ENCODE measurements at places on chromosomes 13 and 19.

- DNase-seq = no peak
These were observed 657.8 kb downstream of the SLITRK6 start for GRCh38 chr13:85141401-85141800.

- DNase-seq = no peak
These were observed 10.7 kb downstream of the SIGLEC6 start for GRCh38 chr19:51520728-51521127.

- DNase-seq = peak; percentile 78
These were observed 107.2 kb downstream of the NALCN start for GRCh38 chr13:101309014-101309619.

GRCh38 chr19:50721441-50722137 lies 1.6 kb upstream of the CLEC11A start:
- no peak for DNase-seq

DNA sequence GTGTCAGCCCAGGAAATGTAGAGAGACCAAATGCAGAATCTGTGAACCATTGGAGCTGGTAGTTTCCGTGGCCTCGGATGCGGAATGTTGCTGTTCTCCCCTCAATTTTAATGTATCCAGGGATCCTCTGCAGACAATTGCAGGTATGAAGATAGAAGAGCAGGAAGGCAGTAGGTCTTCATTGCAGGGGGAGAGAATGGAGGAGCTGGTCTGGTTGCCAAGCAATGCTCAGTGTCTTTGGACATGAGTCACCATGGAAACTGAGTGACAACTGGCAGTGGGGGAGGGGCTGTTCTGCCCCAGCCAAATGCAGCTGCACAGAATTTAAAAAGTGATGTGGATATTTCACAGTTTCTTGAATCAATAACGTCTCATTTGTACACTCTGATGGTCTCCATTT lies 56.1 kb upstream of the ZNF835 start:
- DNase-seq = no peak

GRCh38 chr13:62320129-62321108 lies 904.8 kb upstream of the PCDH20 start:
- peak; percentile 27 for DNase-seq

- DNase-seq = no peak
These were observed 53.3 kb downstream of the RNF6 start for GRCh38 chr13:26168835-26169234.

- no peak for DNase-seq
These were observed 2.9 kb upstream of the AMER2 start for GRCh38 chr13:25175026-25175425.

GRCh38 chr13:66842766-66843165 lies 387.4 kb downstream of the PCDH9 start:
- DNase-seq = no peak

DNA sequence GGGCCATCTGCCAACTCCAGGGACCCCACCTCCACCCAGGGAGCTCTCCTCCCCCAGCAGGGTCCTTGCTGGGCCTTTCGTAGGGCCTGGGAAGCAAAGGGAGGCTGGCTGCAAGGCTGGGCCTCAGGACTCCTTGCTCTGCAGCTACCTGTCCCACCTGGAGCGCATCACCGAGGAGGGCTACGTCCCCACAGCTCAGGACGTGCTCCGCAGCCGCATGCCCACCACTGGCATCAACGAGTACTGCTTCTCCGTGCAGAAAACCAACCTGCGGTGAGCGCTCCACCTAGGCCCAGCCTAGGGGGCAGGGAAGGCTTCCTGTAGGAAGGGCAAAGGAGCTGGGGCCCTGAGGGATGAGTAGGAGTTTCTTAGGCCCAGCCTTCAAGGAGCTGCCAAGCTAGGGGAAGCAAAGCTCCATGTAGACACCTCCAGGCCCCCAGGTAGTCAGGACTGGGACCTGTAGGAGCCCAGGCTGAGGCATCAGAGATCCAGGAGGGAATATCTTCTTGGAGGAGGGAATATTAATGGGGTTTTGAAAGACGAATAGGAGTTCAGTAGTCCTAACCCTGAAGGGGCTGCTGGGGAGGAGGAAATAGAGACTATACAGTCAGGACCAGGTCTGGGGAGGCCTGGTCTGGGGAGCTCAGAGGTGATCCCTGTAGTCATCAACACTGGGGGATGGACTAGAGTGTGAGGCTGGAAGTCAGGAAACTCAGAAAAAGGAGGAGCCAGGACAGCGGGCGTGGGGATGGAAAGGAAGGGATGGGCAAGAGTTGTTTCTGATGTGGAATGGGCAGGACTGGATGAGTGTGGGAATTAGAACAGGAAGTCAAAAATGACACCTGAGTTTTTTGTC lies 16.0 kb downstream of the GNA15 start:
- no peak for DNase-seq

GRCh38 chr13:30744681-30745077 lies 9.3 kb downstream of the ALOX5AP start:
- DNase-seq = no peak

- no peak for DNase-seq
These were observed 16.1 kb upstream of the DHRS12 start for GRCh38 chr13:51820016-51820597.

GRCh38 chr13:20512042-20512683 lies 13.5 kb downstream of the CRYL1 start:
- no peak for DNase-seq

DNA sequence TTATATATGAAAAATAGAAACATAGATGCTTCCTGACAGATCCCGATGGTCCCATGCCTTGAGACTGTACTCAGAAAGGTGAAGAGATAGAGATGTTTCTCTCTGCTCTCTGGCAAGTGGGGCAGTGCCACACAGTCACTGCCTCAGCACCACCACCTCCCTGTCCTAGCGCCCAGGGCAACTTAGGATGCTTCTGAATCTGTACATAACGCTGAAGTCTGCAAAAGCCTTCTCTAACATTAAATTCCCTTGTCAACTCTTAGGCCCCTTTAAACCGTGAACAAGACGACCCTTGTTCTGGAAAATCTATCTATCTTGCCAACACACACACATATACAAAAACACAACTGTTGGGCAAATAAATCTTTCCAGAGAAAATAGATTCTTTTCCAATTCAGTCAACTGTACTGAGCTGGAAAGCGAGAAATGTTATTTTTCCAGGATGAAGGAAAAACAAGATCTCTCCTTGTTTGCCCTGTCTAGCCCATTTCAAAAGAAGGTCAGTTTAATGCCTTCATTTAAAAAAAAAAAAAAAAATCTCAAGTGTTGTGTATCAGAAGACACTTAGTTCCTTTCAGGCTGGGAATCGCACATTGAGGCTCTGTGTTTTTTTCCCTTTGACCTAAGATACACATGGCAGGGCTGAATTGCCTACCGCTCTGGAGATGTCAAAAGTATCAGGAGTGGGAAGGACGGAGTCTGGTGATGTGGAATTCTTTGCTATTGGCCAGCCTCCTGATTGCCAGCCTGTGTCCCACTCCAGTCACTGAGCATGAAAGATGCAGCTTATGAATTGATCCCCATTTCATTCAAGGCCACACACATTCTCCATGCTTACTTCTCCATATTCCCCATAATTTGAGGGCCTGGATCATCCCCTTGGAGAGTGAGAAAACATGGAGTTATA lies 241.4 kb downstream of the LACC1 start:
- DNase-seq = no peak

- DNase-seq = no peak
These were observed 10.8 kb upstream of the RANBP3 start for GRCh38 chr19:5988517-5989387.

DNA sequence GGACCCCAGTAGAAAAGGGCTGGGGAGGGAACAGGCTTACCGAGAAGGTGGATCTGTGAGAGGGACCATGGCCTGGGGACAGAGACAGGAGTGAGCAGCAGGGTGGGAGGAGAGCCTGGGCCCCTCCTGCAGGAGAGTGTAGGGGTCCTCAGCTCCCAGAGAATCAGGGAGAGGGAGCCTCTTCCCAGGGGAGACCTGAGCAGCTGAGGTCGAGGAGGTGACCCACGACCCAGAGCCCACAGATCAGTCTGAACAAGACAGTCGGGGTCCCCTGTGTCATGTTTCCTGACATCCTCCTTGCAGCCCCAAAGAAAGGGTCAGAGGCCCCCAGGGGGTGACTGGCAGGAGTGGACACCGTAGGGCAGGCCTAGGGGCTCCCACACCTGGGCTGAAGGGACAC lies 6.7 kb downstream of the CEACAM4 start:
- no peak for DNase-seq

GRCh38 chr13:95356916-95357315 lies 55.7 kb upstream of the ABCC4 start:
- no peak for DNase-seq

- peak; percentile 4 for DNase-seq
These were observed 49.3 kb upstream of the IL17D start for GRCh38 chr13:20654156-20654555.

DNA sequence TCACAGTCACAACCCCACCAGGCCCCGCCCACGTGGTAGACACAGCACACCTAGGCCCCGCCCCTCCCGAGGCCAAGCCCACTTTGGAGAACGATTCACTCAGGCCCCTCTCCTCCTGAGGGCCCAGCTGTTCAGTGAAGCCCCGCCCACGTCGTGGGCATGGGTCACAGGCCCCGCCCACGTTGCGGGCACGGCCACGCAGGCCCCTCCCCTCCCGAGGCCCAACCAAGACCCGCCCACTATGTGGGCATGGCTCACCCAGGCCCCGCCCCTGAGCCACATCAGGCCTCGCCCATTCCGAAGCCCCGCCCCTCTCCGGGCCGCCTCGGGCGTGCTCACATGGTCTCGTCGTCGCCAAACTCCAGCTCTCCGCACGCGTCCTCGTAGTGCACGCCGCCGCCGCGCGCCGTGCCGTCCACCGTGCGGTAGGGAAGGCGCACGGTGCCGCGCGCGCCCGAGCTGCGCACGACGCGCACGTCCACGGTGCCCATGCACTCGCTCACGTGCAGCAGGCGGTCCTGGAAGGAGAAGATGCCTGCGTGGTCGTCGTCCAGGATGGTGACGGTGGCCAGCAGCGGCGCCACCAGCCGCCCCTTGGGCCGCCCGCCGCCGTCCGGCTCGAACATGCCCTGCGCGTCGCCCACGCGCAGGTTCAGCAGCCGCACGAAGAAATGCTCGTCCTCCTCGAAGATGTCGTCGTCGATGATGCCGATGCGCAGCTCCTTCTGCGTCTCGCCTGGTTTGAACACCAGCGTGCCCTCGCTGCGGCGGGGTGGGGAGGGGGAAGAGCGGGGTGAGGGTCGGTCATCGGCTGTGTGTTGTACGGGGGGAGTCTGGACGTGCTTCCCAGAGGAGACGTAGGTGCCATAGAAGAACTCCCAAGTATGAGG lies 24.0 kb downstream of the SLC8A2 start:
- no peak for DNase-seq

- DNase-seq = no peak
These were observed 21.4 kb upstream of the ZNF730 start for GRCh38 chr19:23095418-23095817.

- DNase-seq = no peak
These were observed 15.6 kb downstream of the CCDC97 start for GRCh38 chr19:41325640-41325946.

- no peak for DNase-seq
These were observed 160.5 kb downstream of the TEX29 start for GRCh38 chr13:111480976-111481375.

- peak; percentile 43 for DNase-seq
These were observed 725.2 kb upstream of the SLITRK1 start for GRCh38 chr13:84607261-84608013.

- no peak for DNase-seq
These were observed 124.2 kb downstream of the CACNA1A start for GRCh38 chr19:13381827-13382632.

- DNase-seq = no peak
These were observed 174.6 kb downstream of the COL4A1 start for GRCh38 chr13:110132225-110132982.

DNA sequence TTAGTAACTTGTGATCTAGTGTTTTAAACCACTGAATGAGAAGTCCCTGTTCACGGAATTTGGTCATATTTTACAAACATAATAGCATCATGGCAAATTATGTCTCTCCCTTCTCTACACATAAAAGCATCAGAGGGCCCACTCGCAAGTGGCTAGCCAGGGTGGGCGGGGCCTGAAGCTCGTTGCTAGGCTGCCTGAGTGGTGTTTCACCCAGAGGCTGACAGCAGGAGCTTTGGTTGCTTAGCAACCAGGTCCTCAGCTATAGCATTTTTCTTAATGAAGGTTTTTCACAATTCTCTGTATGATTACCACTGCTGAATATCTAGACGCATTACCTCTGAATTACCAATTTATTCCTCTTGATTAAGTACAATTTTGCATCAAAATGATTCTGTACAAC lies 126.5 kb downstream of the NALCN start:
- peak; percentile 23 for DNase-seq

GRCh38 chr13:95463531-95463930 lies 89.0 kb upstream of the CLDN10 start:
- DNase-seq = no peak

GRCh38 chr19:33291623-33292534 lies 10.5 kb downstream of the CEBPA start:
- DNase-seq = no peak

DNA sequence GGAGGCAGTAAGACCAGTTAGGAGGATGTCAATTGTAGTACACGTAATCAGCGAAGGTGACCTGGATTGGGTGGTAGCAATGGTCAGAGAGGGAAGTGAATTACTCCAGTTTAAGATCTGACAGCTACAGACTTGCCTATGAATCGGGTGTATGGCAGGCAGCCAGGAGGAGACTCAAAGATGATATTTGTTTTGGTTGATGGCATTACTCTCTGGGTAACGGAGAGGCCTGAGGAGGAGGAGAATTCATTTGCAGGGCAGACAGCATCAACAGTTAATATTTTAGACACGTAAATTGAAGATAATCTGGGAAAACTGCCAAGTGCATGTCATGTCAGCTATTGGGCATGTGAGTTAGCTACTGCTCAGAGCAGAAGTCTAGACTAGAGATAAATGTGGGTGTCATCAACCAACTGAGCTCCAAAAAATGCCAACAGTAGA lies 109.2 kb downstream of the SGCG start:
- peak; percentile 22 for DNase-seq

DNA sequence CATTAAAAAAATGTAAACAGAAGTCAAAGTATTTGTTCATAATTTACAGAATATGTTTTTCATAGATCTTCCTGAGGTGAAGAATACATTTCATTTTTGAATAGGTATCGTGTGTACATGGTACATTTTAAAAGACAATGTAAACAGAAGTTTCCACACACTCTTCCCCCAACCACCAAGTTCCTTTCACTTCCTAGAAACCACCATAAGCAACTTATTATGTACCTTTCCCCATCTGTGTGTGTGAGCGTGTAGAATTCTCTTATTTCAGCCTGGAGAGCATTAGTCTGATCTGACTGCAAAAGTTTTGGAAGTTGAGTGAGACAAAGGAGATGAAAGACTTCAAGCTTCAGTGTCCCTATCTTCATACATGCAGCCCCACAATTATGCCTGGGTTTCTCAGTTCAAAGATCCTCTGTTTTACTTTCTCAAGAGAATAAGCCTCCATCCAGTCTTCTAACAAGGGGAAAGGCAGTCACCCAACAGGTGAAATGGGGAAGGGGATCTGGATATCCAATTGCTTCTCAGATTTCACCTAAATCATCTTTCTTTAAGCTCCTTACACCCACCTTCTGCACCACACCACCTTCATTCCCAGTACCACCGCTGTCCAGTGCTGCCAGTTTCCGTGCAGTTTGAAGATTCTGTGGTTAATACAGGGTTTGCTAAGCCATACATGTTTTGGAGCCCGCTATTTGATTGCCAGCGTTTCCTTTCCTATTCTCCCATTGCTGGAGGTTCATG lies 2.1 kb downstream of the TEX30 start:
- DNase-seq = no peak
